ENCODE measurements at places on chromosomes 11 and 22.

DNA sequence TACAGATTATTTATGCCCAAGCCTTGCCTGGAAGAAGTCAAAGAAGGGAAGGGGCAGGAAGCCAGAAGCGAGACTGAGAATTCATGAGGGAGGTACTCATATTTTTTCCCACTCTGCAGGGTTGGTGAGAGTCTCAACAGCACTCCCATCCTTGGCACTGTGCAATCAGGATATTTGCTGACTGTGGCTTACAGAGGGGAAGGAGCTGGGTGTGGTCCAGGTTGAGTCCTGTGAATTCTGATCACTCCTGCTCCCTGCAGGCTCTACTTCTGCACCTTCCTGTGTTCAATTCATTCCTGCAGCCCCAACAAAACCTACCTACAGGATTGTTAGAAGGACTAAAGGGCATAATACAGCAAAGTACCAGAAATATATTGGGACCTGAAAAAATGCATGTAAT is 530.5 kb downstream of the INSC start:
- DNase-seq: no peak

DNA sequence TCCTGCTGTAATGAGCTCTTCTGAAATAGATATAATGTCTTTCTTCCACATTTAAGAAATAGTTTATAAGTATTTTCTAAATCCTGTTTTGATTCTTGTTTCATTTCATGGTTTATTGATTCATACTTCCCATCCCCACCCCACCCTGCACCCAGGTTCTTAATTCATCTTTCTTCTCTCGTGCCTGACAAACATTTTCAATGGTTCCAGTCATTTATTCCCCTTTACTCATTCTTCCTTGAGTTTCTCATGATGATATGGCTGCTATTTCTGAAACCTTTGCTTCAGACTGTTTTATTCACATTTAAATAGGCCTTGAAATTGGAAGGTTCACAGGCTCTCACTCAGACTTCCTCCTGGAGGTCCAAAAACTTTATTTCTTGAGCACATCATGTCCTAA is 142.9 kb downstream of the SPON1 start:
- no peak for DNase-seq

DNA sequence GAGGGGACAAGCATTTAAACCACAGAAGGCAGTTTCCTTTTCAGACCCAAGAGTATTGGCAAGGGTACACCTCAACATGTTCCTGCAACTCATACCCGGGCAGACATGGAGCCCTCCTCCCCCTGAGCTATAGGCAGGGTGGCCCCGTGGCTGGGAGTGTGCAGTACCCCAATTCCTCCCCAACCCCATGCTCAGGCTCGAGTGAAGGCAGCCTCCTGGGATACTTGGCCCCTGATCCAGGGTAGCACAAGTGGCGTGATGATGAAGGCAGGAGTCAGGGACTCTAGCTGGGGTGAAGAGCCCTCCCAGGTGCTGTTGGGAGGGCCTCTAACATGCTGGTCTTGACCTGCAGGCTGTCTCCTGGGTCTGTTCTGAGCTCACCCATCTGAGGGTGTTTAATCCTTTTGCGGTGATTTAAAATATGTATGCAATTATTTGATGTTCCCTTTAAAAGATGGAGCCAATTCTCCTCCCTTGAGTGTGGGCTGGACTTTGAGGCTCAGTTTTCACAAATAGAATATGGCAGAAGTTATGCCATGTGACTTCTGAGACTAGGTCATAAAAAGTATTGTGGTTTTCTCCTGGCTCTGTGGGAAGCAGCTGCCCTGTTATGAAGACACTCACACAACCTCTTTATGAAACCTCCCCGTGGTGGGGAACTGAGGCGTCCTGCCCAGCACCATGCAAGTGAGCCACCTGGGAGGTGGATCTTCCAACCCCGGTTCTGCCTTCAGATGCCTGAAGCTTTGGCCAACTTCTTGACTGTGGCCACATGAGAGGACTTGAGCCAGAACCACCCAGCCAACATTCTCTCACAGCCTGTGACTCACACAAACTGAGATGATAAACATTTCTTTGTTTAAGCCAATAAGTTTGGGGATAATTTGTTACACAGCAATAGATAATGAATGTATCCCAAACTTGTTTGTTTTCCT is 54.7 kb upstream of the NECTIN1 start:
- no peak for DNase-seq

DNA sequence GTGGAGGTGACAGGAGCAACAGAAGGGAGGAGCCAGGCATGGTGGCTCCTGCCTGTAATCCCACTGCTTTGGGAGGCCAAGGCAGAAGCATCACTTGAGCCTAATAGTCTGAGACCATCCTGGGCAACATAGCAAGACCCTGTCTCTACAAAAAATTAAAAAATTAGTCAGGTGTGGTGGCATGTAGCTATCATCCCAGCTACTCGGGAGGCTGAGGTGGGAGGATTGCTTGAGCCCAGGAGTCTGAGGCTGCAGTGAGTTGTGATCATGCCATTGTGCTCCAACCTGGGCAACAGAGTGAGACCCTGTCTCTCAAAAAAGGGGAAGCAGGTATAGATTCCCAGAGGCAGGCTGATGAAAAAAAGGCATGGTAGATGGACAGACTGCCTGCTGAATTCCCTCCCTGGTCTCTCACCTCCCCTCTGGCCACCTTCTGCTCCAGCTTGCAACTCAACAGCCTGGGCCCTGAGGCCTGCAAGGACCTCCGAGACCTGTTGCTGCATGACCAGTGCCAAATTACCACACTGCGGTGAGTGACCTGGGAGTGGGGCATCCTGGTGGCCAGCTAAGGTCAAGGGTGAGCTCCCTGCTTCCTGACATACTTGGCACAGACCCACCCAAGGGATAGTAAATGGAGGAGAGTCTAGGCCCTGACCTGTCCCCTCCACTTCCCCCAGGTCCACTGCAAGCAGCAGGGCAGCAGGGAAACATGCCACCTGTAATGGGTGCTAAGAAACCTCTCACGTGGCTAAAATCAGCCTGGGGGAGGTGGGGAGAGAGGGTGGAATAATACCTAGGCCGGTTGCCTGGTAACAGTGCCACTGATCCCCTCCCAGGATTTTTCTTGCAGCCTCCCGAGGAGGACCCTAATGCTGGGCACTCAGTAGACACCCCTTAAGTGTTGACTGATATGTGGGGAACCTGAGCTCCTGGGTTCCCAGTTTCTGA is 4.3 kb upstream of the NHERF4 start:
- DNase-seq: no peak

DNA sequence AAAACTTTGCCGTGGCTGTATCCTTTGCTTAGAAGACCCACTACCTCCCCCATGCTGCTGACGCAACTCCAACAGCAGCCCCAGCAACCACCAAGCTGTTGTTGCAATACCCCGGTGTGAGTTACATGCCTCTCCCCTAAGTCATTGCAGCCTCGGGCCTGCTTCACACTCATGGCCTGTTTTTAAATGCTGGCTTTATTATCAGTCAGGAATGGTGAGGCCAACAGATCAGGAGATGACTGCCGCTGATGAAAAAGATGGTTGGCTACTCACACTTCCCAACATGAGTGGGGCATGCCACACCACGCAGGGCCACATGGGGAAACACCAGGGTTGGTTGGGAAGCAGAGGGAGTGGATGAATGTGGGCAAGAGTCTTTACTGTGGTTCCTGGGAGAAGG is 171.5 kb upstream of the SYT13 start:
- no peak for DNase-seq

All from kidney (tissue), 22 donors.